Heart left ventricle (tissue), 16 donors: ENCODE measurements at places on chromosomes 4 and X.

GRCh38 chrX:16172391-16172790 lies 5.1 kb downstream of the MAGEB17 start:
- no peaks in the 10 kb centered on the region for H3K27me3 ChIP-seq
- H3K4me1 ChIP-seq = no peaks in the 10 kb centered on the region
- no peak overlapping the region for H3K4me3 ChIP-seq
- no peak for DNase-seq

- H3K27me3 ChIP-seq = no peaks in the 10 kb centered on the region
- no peak overlapping the region for H3K27ac ChIP-seq
- H3K4me3 ChIP-seq = no peak overlapping the region
- no peak for DNase-seq
- no peaks in the 10 kb centered on the region for H3K4me1 ChIP-seq
- no peaks in the 10 kb centered on the region for H3K36me3 ChIP-seq
Observed at GRCh38 chrX:123188081-123188480, 4.0 kb downstream of the GRIA3 start.

DNA sequence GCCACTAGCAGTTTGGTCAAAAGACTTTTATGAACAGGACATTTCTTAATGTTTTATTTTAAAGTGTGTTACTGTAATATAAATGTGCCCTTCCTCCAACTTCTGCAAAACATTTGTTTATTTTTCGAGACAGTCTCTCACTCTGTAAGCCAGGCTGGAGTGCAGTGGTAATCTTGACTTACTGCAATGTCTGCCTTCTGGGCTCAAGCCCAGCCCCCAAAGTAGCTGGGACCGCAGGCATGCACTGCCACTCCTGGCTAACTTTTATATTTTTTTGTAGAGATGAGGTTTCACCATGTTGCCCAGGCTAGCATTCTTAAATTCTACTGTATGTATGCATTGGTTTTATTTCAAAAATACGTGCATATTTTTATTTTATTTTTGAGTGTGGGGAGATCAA lies 1201.9 kb downstream of the STIM2 start:
- no peaks in the 10 kb centered on the region for H3K36me3 ChIP-seq
- no peak overlapping the region for H3K4me3 ChIP-seq
- H3K4me1 ChIP-seq = no peaks in the 10 kb centered on the region
- H3K27me3 ChIP-seq = no peaks in the 10 kb centered on the region
- no peak overlapping the region for H3K27ac ChIP-seq

GRCh38 chrX:109818976-109819375 lies 85.9 kb upstream of the ACSL4 start:
- H3K27me3 ChIP-seq = no peaks in the 10 kb centered on the region
- H3K4me3 ChIP-seq = no peak overlapping the region
- H3K36me3 ChIP-seq = no peaks in the 10 kb centered on the region
- no peak overlapping the region for H3K27ac ChIP-seq
- no peak for DNase-seq
- no peaks in the 10 kb centered on the region for H3K4me1 ChIP-seq

GRCh38 chrX:70166601-70167590 lies 10.4 kb upstream of the DGAT2L6 start:
- no peak overlapping the region for H3K27ac ChIP-seq
- peaks cover 33% of the 10 kb centered on the region for H3K36me3 ChIP-seq
- H3K4me1 ChIP-seq = peaks cover 5% of the 10 kb centered on the region
- no peaks in the 10 kb centered on the region for H3K27me3 ChIP-seq
- no peak overlapping the region for H3K4me3 ChIP-seq

GRCh38 chr4:128827296-128827695 lies 17.8 kb downstream of the JADE1 start:
- H3K36me3 ChIP-seq = no peaks in the 10 kb centered on the region
- no peak overlapping the region for H3K27ac ChIP-seq
- no peaks in the 10 kb centered on the region for H3K27me3 ChIP-seq
- no peak for DNase-seq
- peaks cover 85% of the 10 kb centered on the region for H3K4me1 ChIP-seq
- H3K4me3 ChIP-seq = no peak overlapping the region

- no peak for DNase-seq
- H3K27ac ChIP-seq = no peak overlapping the region
- H3K36me3 ChIP-seq = no peaks in the 10 kb centered on the region
- H3K4me1 ChIP-seq = no peaks in the 10 kb centered on the region
- no peaks in the 10 kb centered on the region for H3K27me3 ChIP-seq
Observed at GRCh38 chr4:98937986-98938720, 9.2 kb upstream of the EIF4E start.

GRCh38 chrX:126820700-126821420 lies 1.3 kb downstream of the PRR32 start:
- peak; percentile 54 for DNase-seq
- no peaks in the 10 kb centered on the region for H3K36me3 ChIP-seq
- no peak overlapping the region for H3K4me3 ChIP-seq

- H3K36me3 ChIP-seq = no peaks in the 10 kb centered on the region
- H3K27me3 ChIP-seq = no peaks in the 10 kb centered on the region
- no peak overlapping the region for H3K27ac ChIP-seq
- H3K4me3 ChIP-seq = no peak overlapping the region
Observed at GRCh38 chr4:101355767-101356702, 8.7 kb upstream of the PPP3CA start.

- H3K4me3 ChIP-seq = no peak overlapping the region
- no peaks in the 10 kb centered on the region for H3K27me3 ChIP-seq
- H3K36me3 ChIP-seq = no peaks in the 10 kb centered on the region
- H3K4me1 ChIP-seq = no peaks in the 10 kb centered on the region
- no peak for DNase-seq
Observed at GRCh38 chr4:155304375-155304774, 72.4 kb downstream of the MAP9 start.

DNA sequence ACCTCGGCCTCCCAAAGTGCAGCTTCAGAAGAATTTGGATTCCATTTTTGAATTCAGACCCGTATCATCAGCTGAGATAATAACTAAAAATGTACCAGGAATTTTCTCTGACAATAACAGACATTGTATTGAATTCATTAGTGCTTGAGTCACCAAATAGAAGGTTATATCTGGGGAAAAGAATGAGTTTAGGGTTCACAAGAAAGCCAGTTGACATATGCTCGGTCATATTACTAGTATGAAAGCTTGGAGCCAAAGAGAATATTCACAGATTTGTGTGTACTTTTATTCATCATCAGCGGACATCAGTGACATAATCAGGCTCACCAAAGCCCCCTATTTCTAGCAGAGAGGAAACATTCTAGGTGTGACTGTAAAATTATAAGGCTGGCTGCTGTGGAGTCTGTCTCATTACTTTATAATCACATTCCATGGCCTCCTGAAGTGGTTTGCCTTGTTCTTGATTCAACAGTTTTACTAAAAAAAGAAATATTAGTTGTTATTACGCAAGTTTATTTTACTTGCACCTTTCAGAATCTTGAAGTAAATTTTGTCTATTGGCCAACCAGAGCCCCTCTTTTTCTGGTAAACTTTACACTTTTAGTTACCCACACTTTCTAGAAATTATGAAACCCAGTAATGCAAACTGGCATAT lies 14.6 kb upstream of the DCTD start:
- H3K4me1 ChIP-seq = no peaks in the 10 kb centered on the region
- DNase-seq = no peak
- H3K27ac ChIP-seq = no peak overlapping the region
- H3K36me3 ChIP-seq = no peaks in the 10 kb centered on the region

GRCh38 chr4:185145572-185145971 lies 2.5 kb downstream of the SLC25A4 start:
- DNase-seq = peak; percentile 82
- peak overlapping the region; percentile 78 for H3K4me3 ChIP-seq
- H3K27ac ChIP-seq = peak overlapping the region; percentile 79
- no peaks in the 10 kb centered on the region for H3K27me3 ChIP-seq
- H3K4me1 ChIP-seq = peaks cover 46% of the 10 kb centered on the region

- H3K27me3 ChIP-seq = no peaks in the 10 kb centered on the region
- no peak for DNase-seq
- H3K4me3 ChIP-seq = no peak overlapping the region
- H3K27ac ChIP-seq = no peak overlapping the region
- H3K4me1 ChIP-seq = no peaks in the 10 kb centered on the region
- H3K36me3 ChIP-seq = no peaks in the 10 kb centered on the region
Observed at GRCh38 chr4:155017426-155017825, 191.0 kb upstream of the NPY2R start.

DNA sequence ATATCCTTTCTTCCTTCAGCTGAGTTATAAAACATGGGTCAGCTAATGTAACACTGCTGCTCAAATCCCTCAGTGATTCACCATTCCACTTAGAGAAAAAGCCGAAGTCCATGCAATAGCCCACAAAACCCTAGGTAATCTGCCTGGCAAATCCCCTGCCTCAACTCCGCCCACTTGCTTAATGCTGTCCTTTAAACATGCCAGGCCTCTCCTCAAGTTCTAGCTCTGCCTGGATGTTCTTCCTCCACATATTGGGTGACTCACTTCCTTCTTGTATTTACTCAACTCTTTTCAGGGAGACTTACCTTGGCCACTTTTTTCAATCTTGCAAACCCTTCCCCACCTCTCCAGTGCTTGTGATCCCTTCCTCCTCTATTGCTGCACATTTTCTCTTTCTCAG lies 89.8 kb downstream of the EMCN start:
- H3K27me3 ChIP-seq = no peaks in the 10 kb centered on the region
- H3K4me1 ChIP-seq = no peaks in the 10 kb centered on the region
- no peak for DNase-seq
- no peak overlapping the region for H3K4me3 ChIP-seq
- H3K27ac ChIP-seq = no peak overlapping the region

GRCh38 chrX:152575331-152575730 lies 62.4 kb upstream of the GABRQ start:
- H3K27me3 ChIP-seq = no peaks in the 10 kb centered on the region
- no peak overlapping the region for H3K4me3 ChIP-seq
- no peaks in the 10 kb centered on the region for H3K36me3 ChIP-seq
- no peak overlapping the region for H3K27ac ChIP-seq

GRCh38 chrX:129875669-129876068 lies 30.3 kb upstream of the UTP14A start:
- no peaks in the 10 kb centered on the region for H3K27me3 ChIP-seq
- no peaks in the 10 kb centered on the region for H3K36me3 ChIP-seq
- DNase-seq = no peak
- H3K4me3 ChIP-seq = no peak overlapping the region
- H3K4me1 ChIP-seq = no peaks in the 10 kb centered on the region

GRCh38 chrX:84729809-84730208 lies 227.6 kb upstream of the HDX start:
- no peak overlapping the region for H3K4me3 ChIP-seq
- H3K36me3 ChIP-seq = no peaks in the 10 kb centered on the region
- no peaks in the 10 kb centered on the region for H3K27me3 ChIP-seq
- no peaks in the 10 kb centered on the region for H3K4me1 ChIP-seq

- no peak for DNase-seq
- no peaks in the 10 kb centered on the region for H3K4me1 ChIP-seq
- H3K36me3 ChIP-seq = no peaks in the 10 kb centered on the region
- H3K4me3 ChIP-seq = no peak overlapping the region
- H3K27ac ChIP-seq = no peak overlapping the region
- H3K27me3 ChIP-seq = no peaks in the 10 kb centered on the region
Observed at GRCh38 chrX:119427795-119428185, 28.7 kb downstream of the SLC25A43 start.

GRCh38 chrX:11619441-11619840 lies 46.3 kb downstream of the ARHGAP6 start:
- no peak for DNase-seq
- H3K4me3 ChIP-seq = no peak overlapping the region
- H3K27me3 ChIP-seq = no peaks in the 10 kb centered on the region
- no peaks in the 10 kb centered on the region for H3K4me1 ChIP-seq
- H3K27ac ChIP-seq = no peak overlapping the region

GRCh38 chrX:153726286-153727122 lies 1.8 kb downstream of the ABCD1 start:
- H3K4me1 ChIP-seq = peaks cover 24% of the 10 kb centered on the region
- no peaks in the 10 kb centered on the region for H3K36me3 ChIP-seq
- peak; percentile 82 for DNase-seq
- H3K27ac ChIP-seq = peak overlapping the region; percentile 91
- no peaks in the 10 kb centered on the region for H3K27me3 ChIP-seq

GRCh38 chrX:48897157-48897624 lies 377 bp downstream of the TIMM17B start:
- peak overlapping the region; percentile 85 for H3K4me3 ChIP-seq
- peak overlapping the region; percentile 94 for H3K27ac ChIP-seq
- no peaks in the 10 kb centered on the region for H3K36me3 ChIP-seq
- DNase-seq = peak; percentile 83
- no peaks in the 10 kb centered on the region for H3K27me3 ChIP-seq

DNA sequence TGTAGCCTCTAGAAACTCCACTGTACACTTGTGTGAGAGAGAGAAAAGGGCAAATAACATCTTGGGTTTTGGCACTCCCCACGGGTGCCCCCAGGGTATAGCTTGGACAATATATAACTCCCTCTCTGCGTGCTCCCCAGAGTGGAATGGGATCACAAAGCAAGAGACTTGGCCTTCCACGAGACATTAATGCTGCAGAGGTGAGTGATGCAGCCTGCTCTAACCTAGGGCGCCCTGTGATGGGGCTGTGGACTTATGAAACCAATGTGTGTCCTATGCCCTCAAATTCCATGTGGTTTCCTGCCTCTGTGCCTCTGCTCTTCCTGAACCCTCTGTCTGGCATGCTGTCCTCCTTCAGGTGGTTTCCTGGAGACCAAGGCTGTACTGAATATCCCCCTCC lies 22.0 kb upstream of the FAM9C start:
- H3K4me3 ChIP-seq = no peak overlapping the region
- H3K27me3 ChIP-seq = no peaks in the 10 kb centered on the region
- no peak overlapping the region for H3K27ac ChIP-seq
- no peaks in the 10 kb centered on the region for H3K4me1 ChIP-seq

DNA sequence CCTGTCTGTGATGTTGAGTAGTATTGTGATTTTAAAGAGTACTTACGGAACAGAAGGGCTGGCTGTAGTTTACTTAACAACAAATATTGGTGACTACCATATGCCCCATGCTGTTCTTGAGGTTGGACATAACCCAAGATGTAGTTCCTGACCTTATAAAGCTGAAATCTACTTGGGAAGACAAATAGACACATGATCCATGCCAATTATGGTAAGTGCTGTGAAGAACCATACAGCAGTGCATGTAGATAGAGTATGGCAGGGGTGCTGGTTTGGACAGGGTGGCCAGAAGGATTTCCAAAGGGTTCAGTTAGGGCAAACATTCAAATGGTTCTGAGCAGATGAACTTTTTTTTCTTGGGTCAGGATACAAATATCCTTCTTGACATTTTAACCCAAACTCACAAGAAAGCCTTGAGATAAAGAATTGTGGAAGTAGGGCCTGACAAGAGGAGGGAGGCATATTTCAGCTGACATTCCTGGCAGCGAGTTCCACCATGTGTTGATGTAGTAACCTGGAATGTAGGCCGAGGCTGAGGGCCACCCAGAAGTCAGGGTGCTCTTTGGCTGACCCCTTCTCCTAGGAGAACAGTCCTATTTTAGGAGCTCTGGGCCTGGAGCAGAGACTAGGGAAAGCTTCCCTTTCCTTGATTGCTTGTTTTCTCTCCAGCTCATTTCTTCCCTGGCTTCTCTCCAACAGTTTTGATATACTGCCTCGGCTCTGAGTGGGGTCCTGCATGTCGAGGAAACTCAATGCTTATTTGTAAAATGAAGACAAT lies 74.2 kb downstream of the FREM3 start:
- peak; percentile 64 for DNase-seq
- H3K4me1 ChIP-seq = peaks cover 12% of the 10 kb centered on the region
- no peak overlapping the region for H3K4me3 ChIP-seq
